Breast epithelium (tissue), 4 donors: ENCODE measurements at places on chromosomes 12 and 14. TPM values are rescaled to one million over a fixed set of nuclear protein-coding genes. Genes with fewer than 3 reads are reported as not detected.

DNA sequence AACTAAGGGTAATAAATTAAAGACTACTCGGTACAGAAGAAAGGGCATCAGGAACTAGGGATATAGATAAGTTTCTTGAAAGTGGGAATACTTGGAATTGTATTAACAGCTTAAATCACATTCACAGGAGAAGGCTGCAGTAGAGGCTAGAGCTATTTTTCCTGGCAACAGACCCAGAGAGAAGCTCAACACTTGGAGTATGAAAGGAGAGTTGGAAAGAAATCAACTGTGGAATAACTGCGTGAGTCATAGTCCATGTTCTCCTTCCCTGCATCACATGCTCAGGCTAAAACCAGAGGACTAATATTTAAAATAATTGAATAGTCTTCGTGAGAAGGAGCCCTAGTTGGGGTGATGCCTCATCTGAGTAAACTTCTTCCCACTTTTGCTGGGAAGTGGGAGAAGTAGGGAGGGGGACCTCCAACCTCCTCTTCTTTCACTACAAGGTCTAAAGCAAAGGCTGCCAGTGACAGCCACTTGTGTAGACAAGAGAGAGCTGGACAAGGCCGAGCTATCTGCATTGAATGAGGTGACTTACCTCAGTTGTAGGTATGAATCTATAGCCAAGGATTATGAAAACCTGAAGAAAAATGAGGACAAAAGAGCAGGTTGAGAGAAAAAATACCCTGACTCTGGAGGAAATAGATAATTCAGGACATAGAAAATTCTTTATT, 32.7 kb downstream of the DYRK2 start:
- H3K27ac ChIP-seq: peak overlapping the region; percentile 69
- H3K4me1 ChIP-seq: no peaks in the 10 kb centered on the region
- no peaks in the 10 kb centered on the region for H3K36me3 ChIP-seq
- DNase-seq: no peak

The NOVA1 gene
- total RNA-seq: 59.0 TPM

The GPRC5A gene
- 10.9 TPM for total RNA-seq

The TAS2R42 gene
- total RNA-seq: not detected

DNA sequence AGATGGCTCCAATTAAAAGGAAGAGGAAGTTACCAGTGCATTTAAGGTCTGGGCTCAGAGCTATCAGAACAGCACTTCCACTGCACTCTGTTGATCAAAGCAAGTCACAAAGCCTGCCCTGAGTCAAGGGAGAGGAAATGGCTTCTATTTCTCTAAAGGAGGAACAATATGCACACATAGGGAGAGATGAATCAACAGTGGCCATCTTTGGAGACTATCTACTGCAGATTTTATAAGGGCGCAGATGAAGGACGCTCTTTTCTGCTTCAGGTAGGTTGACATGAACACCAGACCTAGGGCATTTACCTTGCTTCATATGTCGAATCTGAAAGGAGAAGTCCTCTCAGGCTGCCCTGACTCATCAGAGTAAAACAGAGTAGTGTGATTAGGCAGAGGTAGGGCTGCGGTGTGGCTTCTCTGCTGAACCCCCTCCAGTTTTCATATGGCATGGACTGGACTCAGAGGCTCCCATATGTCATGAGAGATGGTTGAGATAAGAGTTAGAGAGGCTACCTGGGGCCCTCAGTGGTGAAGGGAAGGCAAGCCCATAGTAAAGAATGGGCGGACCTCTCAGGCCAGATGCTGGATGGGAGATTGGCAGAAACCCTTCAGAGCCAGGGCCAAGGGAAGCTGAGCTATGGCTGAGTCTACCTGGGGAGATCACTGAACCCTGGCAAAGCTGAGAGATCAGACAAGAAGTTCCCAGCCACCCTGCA, 84.4 kb downstream of the ARF6 start:
- peak overlapping the region; percentile 31 for H3K27ac ChIP-seq
- H3K4me1 ChIP-seq: peaks cover 11% of the 10 kb centered on the region
- H3K36me3 ChIP-seq: no peaks in the 10 kb centered on the region
- no peak for DNase-seq
- H3K27me3 ChIP-seq: no peaks in the 10 kb centered on the region
- no peak overlapping the region for H3K4me3 ChIP-seq

DNA sequence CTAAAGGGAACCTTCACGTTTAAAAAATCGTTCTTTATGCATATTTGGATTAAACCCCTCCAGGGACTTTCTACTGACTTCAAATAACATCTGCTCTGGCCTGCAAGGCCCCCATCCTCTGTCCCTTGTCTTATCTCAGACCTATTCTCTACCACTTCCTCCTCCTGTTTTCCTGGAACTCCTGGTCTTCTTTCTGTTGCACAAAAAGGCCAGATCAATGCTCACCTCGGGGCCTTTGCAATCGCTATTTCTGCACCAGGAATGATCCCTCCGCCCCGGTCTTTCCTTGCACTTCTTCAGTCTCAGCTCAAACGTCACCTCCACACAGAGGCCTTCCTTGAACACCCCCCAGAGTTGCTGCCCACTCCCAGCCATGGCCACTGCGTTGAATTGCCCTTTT, 57.6 kb upstream of the BEGAIN start:
- H3K36me3 ChIP-seq: no peaks in the 10 kb centered on the region
- no peaks in the 10 kb centered on the region for H3K4me1 ChIP-seq
- no peaks in the 10 kb centered on the region for H3K27me3 ChIP-seq
- no peak for DNase-seq

DNA sequence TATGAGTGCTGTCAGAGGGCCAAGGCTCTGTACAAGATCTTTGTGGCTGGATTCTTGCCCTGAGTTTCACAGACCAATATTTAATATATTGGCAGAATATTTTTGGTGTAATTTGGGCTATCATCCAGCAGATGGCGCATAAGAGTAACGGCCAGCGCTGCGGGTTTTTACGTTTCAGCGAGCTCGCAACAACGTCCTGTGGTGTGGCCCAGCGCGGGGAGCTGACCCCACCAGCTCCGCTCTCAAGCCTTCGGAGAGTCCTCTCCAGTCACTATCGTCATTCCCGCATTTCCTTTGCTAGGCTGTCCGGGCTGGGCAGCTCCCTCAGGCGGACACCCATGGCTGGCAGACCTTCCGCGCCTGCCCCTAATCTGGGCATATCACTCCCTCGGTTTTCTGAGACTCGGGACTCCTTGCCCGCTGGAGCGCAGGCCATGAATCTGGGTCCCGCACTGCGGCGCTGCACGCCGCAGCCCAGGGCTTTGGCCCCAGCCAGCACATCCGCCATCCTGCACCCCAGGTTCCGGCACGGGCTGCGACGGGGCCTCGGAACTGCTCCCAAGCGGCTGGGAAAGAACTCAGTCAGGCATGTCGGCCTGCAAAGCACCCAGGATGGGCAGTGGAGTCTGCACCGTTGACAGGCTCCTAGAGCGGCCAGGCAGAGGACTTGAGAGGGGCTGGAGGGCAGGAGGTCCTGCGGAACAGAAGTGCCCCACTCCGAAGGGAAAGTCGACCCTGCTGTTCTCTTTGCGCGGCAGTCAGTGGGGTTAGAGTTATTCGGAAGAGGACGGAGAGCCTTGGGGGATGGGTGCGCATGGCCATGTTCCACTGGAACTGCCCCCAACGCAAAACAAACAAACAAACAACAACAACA, 18.4 kb downstream of the OLR1 start:
- H3K27ac ChIP-seq: peak overlapping the region; percentile 15
- H3K4me3 ChIP-seq: peak overlapping the region; percentile 52
- H3K4me1 ChIP-seq: no peaks in the 10 kb centered on the region
- DNase-seq: peak; percentile 64
- no peaks in the 10 kb centered on the region for H3K27me3 ChIP-seq

GRCh38 chr12:6202304-6202703, 2.1 kb downstream of the CD9 start:
- no peaks in the 10 kb centered on the region for H3K4me1 ChIP-seq
- H3K27ac ChIP-seq: peak overlapping the region; percentile 98
- no peaks in the 10 kb centered on the region for H3K36me3 ChIP-seq

DNA sequence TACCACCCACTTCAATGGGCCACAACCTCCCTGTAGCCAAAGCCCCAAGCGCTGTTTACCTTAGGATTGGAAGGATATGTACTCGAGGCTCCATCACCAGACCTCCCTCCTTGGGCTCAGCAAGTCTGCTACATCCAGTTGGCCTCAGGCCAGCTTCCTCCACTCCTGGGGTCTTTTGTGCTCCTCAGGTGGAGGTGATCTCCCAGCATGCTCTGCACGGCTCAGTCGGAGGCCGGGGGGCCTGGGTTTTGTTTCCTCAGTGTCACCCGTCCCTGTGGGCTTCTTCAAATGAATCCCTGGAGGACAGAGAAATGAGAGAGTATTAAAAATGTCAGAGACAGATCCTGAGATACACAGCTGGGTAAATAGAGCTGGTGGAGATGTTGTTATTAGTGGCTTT, 723.1 kb upstream of the TBX3 start:
- H3K27ac ChIP-seq: no peak overlapping the region
- no peaks in the 10 kb centered on the region for H3K4me1 ChIP-seq
- no peaks in the 10 kb centered on the region for H3K36me3 ChIP-seq
- H3K4me3 ChIP-seq: no peak overlapping the region
- DNase-seq: no peak
